ENCODE measurements at places on chromosomes 3 and 15.

GRCh38 chr15:94234300-94234699 lies 2.9 kb downstream of the MCTP2 start:
- H3K27me3 ChIP-seq: no peaks in the 10 kb centered on the region
- H3K4me1 ChIP-seq: no peaks in the 10 kb centered on the region

DNA sequence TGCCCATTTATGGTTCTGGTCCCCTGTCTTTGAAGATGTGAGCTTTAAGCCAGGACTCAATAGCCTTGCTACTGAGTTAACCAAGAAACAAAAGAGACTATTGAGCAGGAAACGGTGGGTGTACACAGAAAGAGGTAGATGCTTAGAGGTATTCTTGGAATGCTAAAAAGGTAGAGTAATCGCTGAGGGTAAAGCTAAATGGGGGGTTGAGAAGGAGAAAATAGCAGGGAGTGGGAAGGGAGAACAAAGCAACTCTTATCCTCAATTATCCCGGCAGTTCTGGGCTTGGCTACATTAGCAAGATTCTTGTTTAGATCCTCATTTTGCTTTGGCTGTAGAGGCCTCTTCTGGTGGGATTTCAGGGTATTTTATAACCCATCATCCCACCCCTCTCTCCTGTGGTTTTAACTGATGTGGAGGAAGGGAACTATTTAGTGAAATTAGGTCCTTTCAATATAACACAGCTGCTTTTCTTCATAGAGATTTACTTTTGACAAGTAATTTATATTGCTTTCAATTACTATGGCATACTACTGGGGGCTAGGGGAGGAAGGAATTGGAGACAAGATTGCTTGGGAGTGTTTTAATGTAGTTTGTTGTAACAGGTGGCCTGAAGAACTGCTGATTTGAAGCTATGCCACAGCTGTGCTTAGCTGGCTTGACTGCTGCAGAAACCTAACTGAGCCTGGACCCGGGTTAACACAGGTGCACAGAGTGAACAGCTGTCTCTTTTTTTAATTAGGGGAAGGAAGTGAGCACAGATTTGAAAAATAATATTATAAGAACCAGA lies 234.3 kb upstream of the CCDC54 start:
- H3K27ac ChIP-seq: no peak overlapping the region
- no peak overlapping the region for H3K4me3 ChIP-seq
- no peaks in the 10 kb centered on the region for H3K27me3 ChIP-seq
- no peaks in the 10 kb centered on the region for H3K36me3 ChIP-seq

- H3K4me3 ChIP-seq: no peak overlapping the region
- H3K27me3 ChIP-seq: no peaks in the 10 kb centered on the region
- no peak overlapping the region for H3K27ac ChIP-seq
- H3K36me3 ChIP-seq: no peaks in the 10 kb centered on the region
- no peak for DNase-seq
These were observed 55.8 kb downstream of the DAPK2 start for GRCh38 chr15:63990454-63990853.

DNA sequence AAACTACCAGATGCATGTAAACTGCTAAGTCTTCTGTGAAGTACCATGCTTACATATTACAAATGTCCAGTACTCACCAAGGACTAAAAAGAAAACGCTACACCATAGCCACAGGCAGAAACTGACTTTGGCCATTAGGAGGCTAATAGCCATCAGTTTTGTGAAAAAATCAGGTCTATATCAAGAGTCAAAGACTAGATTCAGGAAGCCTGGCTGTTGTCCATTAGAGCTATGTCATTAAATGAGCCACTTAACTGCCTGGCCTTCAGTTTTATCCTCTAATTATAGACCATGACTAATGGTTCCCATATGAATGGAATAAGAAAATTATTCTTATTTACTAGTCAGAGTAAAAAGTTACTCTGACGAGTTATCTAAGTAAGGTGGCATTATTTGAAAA lies 144.1 kb downstream of the VPS13C start:
- no peak overlapping the region for H3K4me3 ChIP-seq
- peaks cover 1% of the 10 kb centered on the region for H3K36me3 ChIP-seq

- peaks cover 5% of the 10 kb centered on the region for H3K36me3 ChIP-seq
- H3K27ac ChIP-seq: peak overlapping the region; percentile 72
- H3K4me1 ChIP-seq: peaks cover 20% of the 10 kb centered on the region
These were observed 6.6 kb downstream of the TIPARP start for GRCh38 chr3:156681002-156681401.

GRCh38 chr3:138081371-138082084 lies 33.9 kb downstream of the DZIP1L start:
- H3K4me1 ChIP-seq: peaks cover 36% of the 10 kb centered on the region
- DNase-seq: peak; percentile 83
- no peak overlapping the region for H3K4me3 ChIP-seq
- no peaks in the 10 kb centered on the region for H3K27me3 ChIP-seq

- peaks cover 3% of the 10 kb centered on the region for H3K4me1 ChIP-seq
- no peak for DNase-seq
- no peak overlapping the region for H3K27ac ChIP-seq
- no peak overlapping the region for H3K4me3 ChIP-seq
- peaks cover 8% of the 10 kb centered on the region for H3K36me3 ChIP-seq
These were observed 49.2 kb downstream of the TM4SF4 start for GRCh38 chr3:149523512-149524299.

DNA sequence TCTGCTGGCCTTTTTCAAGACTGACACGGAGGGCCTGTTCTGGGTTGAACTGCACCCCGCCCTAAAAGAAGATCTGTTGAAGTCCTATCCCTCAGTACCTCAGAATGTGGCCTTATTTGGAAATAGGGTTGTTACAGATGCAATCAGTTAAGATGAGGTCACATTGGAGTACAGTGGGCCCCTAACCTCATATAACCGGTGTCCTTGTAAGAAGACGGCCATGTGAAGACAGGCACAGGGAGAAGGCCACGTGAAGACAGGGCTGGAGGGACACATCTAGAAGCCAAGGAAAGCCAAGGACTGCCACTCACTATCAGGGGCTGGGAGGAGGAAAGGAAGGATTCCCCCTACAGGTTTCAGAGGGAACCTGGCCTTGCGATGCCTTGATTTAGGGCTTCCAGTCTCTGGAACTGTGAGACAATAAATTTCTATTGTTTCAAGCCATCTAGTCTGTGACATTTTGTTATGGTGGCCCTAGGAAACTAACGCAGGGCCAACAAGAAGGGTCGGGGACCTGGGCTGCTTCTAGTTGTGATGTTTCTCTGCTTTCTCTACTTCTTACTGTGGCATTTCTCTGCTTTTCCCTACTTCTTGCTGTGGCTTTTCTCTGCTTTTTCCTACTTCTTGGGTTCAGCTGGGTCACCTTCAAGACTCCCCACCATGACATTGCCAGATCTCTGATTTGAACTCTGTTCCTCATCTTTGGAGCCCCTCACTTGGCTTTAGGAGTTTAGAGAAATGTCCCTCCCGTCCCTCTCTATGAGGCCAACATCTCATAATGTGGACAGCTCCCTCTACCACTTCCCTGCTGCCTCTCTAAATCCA lies 4.8 kb upstream of the CCDC174 start:
- H3K4me3 ChIP-seq: no peak overlapping the region
- no peaks in the 10 kb centered on the region for H3K36me3 ChIP-seq
- DNase-seq: no peak
- H3K4me1 ChIP-seq: no peaks in the 10 kb centered on the region

DNA sequence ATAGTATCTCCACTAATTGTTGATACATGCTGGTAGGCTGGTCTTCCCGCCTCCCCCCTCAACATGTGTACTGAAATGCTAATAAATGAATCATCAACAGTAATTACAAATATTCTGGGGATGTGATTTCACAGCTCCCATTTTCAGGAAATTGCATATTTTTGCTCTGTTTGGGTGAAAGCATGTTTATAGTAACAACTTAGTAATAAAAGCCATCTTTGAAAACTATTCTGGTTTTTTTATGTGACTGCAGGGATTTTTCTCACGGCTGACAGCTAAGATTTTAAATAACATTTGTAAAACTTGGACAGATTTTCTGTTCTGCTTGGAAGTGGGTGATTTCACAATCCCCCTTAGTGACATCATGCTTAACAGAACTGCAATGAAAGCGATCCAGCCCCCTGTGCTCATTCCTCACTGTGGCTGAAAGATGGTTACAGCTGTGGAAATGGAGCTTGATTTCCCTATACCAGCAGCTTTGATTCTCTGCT lies 25.6 kb upstream of the FAM174B start:
- H3K4me3 ChIP-seq: no peak overlapping the region
- H3K4me1 ChIP-seq: peaks cover 2% of the 10 kb centered on the region
- peak; percentile 96 for DNase-seq
- no peaks in the 10 kb centered on the region for H3K36me3 ChIP-seq
- no peaks in the 10 kb centered on the region for H3K27me3 ChIP-seq

DNA sequence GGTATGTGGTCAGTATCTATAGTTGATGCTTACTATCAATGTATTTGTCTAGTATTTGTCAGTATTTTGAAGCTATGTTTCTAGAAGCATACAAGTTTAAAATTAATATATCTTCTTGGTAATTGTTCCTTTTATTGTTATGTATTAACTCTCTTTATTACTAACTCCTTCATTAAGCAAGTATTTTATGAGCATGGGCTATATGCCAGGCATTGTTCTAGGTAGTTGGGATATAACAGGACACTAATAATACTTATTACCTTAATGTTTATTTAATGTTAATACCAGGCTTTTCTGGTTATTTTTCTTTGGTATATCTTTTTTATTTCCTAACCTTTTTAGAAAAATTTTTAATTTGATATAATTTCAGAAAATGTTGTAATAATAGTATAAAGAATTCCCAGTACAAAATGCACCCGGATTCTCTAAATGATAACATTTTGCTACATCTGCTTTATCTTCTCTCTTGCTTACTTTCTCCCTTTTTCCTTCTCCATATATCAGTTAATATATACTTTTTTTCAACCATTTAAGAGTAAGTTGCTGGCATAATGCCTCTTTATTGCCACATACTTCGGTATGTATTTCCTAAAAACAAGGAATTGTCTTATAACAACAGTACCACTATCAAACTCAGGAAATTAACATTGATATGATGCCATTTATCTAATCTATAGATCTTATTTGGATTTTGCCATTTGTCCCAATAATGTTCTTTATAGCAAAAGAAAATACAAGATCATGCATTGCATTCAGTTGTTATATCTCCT lies 30.9 kb downstream of the LRRC49 start:
- no peak overlapping the region for H3K27ac ChIP-seq
- H3K27me3 ChIP-seq: no peaks in the 10 kb centered on the region
- peak; percentile 58 for DNase-seq
- peaks cover 2% of the 10 kb centered on the region for H3K4me1 ChIP-seq
- H3K36me3 ChIP-seq: no peaks in the 10 kb centered on the region
- H3K4me3 ChIP-seq: no peak overlapping the region

DNA sequence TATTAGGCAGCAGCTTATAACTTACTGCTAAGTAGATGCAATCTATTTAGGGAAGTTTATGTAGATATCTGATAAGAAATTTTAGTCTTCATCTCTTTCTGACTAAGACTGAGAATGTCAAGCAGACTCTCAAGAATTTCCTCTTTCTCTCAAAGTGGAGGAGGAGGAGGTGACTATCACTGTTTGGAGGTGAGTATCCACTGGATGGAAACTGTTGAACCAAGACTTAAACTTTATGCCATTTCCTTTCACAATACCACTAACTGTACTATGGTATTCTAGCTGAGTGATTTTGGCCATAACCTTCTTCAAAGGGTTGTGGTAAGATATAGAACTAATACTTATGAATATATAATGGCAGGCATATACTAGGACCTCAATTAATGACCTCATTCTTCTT lies 64.6 kb downstream of the TPRG1 start:
- H3K36me3 ChIP-seq: no peaks in the 10 kb centered on the region
- H3K27ac ChIP-seq: no peak overlapping the region

GRCh38 chr3:100060685-100061484 lies 53.4 kb downstream of the FILIP1L start:
- no peak for DNase-seq
- no peak overlapping the region for H3K4me3 ChIP-seq
- H3K27ac ChIP-seq: no peak overlapping the region
- H3K36me3 ChIP-seq: no peaks in the 10 kb centered on the region
- peaks cover 2% of the 10 kb centered on the region for H3K4me1 ChIP-seq

GRCh38 chr15:53644660-53645059 lies 114.8 kb downstream of the WDR72 start:
- H3K4me3 ChIP-seq: no peak overlapping the region
- no peak overlapping the region for H3K27ac ChIP-seq
- no peaks in the 10 kb centered on the region for H3K4me1 ChIP-seq
- no peaks in the 10 kb centered on the region for H3K27me3 ChIP-seq

DNA sequence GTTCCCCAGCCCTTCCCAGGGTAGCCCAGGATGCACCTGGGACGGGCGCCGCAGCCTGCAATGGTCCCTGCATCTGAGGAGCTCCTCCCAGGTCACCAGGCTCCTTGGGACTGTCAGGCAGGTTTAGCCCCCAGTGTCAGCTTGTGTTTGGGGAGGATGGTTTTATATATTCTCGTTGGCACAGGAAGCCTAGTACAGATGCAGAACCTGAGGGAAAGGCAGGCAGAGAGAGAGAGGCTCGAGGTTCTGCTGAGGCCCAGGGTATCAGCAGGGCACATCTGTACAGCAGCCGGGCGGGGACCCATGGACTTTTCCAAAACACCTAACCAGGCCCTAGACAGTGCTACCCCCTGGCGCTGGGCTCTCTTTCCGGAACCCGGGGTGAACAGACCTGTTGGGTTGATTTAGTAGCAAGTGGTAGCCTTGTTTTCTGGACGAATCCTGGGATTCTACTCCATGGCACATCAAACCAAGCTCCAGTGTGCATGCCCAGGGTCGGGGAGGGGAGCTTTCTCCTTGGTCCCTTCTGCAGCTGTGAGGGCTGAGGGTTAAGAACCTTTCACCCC lies 8.6 kb downstream of the PAK6 start:
- no peaks in the 10 kb centered on the region for H3K36me3 ChIP-seq
- H3K27ac ChIP-seq: no peak overlapping the region
- no peaks in the 10 kb centered on the region for H3K4me1 ChIP-seq
- no peak for DNase-seq
- peaks cover 25% of the 10 kb centered on the region for H3K27me3 ChIP-seq

DNA sequence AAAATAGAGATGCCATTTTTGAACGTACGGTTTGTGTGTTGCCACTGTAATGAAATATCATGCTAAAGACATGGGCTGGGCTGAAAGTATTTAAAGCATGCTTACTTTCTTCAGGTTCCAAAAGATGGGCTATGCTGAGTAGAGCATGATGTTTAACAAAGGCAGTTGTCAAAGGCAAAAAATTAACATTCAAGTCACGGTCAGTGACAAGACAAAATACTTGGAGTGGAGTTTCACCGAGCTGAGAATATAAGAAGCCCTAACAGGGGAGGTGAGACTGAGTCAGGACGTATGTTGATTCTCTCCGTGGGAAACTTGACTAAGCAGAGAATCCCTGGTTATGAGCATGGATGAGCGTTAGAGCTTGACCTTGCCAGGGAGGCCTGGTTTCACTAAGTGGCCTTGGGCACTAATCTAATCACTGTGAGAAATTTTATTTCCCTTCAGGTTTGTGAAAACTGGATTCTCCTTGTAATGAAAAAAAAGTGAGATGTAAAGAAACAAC lies 218.2 kb upstream of the ADAMTS9 start:
- DNase-seq: no peak
- H3K27ac ChIP-seq: no peak overlapping the region
- H3K36me3 ChIP-seq: no peaks in the 10 kb centered on the region

GRCh38 chr15:26352909-26353308 lies 420.0 kb downstream of the GABRB3 start:
- no peaks in the 10 kb centered on the region for H3K27me3 ChIP-seq
- H3K27ac ChIP-seq: no peak overlapping the region
- no peaks in the 10 kb centered on the region for H3K36me3 ChIP-seq

GRCh38 chr3:133855002-133855370 lies 40.7 kb downstream of the RAB6B start:
- H3K36me3 ChIP-seq: no peaks in the 10 kb centered on the region
- no peaks in the 10 kb centered on the region for H3K27me3 ChIP-seq
- no peak for DNase-seq
- H3K4me3 ChIP-seq: no peak overlapping the region

- no peak for DNase-seq
- no peak overlapping the region for H3K4me3 ChIP-seq
- no peaks in the 10 kb centered on the region for H3K27me3 ChIP-seq
- no peaks in the 10 kb centered on the region for H3K36me3 ChIP-seq
- no peaks in the 10 kb centered on the region for H3K4me1 ChIP-seq
These were observed 125.6 kb upstream of the CRBN start for GRCh38 chr3:3305084-3305483.
